ENCODE measurements at places on chromosomes 1 and 21. TPM values are rescaled to one million over a fixed set of nuclear protein-coding genes. Genes with fewer than 3 reads are reported as not detected.

RAB25 gene
- not detected for total RNA-seq

DLGAP3 gene
- total RNA-seq: 0.21 TPM

LRRN2 gene
- 9.6 TPM for total RNA-seq

PLK3 gene
- 15.3 TPM for total RNA-seq

SGIP1 gene
- total RNA-seq: not detected

HEYL gene
- total RNA-seq: 4.0 TPM

PRPF38B gene
- 19.5 TPM for total RNA-seq

GREM2 gene
- total RNA-seq: 0.07 TPM

RABGAP1L gene
- 5.6 TPM for total RNA-seq

MOB3C gene
- 3.6 TPM for total RNA-seq

NUF2 gene
- total RNA-seq: 23.4 TPM

GSTM4 gene
- total RNA-seq: 8.3 TPM

TMEM222 gene
- total RNA-seq: 44.6 TPM

GBP5 gene
- not detected for total RNA-seq

Measured in A549 treated with dexamethasone at 1 μM for 4 hours (cell line).